ENCODE measurements at places on chromosomes 4 and X. TPM values are rescaled to one million over a fixed set of nuclear protein-coding genes. Genes with fewer than 3 reads are reported as not detected.

Gene DACH2
- not detected for total RNA-seq

Gene SLC6A8
- total RNA-seq: 0.95 TPM

- H3K27ac ChIP-seq: no peak overlapping the region
- H3K4me3 ChIP-seq: no peak overlapping the region
- peak; percentile 73 for DNase-seq
- peaks cover 8% of the 10 kb centered on the region for H3K4me1 ChIP-seq
These were observed 81.2 kb downstream of the SPRY1 start for GRCh38 chr4:123477711-123478209.

- H3K4me3 ChIP-seq: no peak overlapping the region
- no peak for DNase-seq
- H3K27ac ChIP-seq: no peak overlapping the region
- H3K36me3 ChIP-seq: no peaks in the 10 kb centered on the region
- no peaks in the 10 kb centered on the region for H3K4me1 ChIP-seq
These were observed 121.1 kb upstream of the ATP6AP2 start for GRCh38 chrX:40459571-40460158.

All from activated CD4-positive, alpha-beta memory T cell treated with anti-CD3 and anti-CD28 coated beads for 36 hours (primary cell).